ENCODE measurements at places on chromosomes 1 and 21.
A peak's percentile ranks its signal among the peaks of the same experiment; 100 is the strongest.

DNA sequence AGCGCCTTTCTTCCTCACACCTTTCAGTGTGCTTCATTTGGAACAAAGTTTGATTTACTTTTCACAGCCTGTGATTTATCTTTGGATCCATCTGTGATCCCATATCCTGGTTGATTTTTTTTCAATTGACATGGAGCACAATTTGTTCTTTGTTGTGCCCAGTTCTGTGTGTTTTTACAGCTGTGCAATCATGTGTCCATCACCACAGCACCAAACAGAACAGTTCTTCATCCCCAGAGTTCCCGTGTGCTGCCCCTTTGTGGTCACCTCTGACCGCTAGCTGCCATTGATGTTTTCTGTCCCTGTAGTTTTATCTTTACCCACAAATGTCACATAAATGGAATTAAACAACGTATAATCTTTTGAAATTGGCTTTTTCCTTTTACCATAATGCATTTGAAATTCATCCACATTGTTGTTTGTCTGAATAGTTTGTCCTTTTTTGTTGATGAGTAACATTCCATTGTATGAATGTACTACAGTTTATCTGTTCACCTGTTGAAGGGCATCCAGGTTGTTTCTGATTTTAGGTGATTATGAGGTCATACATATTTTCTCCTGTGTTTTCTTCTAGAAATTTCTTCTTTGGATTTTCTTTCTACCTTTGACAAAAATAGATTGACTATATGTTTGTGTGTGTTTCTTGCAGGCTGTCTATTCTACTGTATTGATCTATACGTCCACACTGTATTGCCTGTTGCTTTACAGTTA lies 17.4 kb downstream of the MIGA1 start:
- no peak for DNase-seq

DNA sequence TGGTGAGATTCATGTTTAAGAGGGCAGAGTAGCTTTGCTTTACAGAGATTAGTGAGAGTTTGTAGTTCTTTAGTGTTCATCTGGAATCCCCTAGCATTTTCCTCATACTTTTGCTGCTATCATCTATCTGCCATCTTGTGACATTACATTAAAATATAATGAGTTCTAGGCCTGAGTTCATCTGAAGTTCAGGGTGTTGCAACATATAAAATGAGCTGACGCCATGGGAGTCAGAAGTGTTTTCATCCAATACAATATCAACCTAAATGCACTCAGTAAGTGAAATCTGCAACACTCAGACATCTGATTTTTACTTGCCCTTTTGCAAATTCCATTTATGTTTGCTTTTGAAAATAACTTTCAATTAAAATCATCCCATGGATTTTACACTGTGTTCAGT lies 153.8 kb downstream of the NTNG1 start:
- no peak for DNase-seq

DNA sequence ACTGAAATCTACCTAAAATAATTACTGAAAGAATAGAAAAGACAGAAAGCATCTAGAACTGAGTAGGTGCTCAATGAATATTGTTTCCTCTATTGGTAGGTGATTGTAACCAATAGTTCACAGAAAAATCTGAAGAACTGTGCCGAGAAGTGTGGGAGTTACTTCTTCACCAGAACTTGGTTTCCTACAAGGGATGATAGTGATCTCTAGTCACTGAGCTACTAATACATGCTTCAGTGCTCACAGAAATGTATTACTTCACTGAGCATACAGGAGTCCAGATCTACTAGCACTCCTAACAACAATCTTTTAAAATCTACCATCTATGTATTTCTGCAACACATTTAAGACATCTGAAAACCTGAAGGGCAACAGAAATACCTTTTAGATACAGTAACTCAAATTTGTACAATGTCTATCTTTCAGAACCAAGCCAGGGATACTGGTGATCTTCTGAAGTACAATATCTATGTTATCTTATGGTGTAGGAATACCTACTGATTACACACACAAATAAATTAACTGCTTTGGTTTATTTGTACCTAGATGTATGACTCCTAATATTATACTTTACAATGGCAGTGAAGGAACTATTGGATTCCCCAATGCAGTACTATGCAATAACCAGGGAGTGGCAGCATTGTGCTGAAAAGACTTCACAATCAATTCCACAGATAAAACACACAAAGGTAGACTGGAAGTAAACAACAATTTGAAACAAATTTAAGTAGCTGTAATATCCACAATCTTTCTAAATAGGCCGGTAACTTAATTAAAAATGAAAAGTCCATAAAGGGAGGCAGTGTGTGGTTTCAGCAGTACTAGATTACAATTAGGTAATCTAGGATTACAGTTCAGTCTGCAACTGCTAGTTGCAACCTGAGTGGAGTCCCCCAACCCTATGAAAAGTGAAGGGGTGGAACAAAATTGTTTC lies 243.0 kb downstream of the SLC45A1 start:
- peak; percentile 22 for DNase-seq

DNA sequence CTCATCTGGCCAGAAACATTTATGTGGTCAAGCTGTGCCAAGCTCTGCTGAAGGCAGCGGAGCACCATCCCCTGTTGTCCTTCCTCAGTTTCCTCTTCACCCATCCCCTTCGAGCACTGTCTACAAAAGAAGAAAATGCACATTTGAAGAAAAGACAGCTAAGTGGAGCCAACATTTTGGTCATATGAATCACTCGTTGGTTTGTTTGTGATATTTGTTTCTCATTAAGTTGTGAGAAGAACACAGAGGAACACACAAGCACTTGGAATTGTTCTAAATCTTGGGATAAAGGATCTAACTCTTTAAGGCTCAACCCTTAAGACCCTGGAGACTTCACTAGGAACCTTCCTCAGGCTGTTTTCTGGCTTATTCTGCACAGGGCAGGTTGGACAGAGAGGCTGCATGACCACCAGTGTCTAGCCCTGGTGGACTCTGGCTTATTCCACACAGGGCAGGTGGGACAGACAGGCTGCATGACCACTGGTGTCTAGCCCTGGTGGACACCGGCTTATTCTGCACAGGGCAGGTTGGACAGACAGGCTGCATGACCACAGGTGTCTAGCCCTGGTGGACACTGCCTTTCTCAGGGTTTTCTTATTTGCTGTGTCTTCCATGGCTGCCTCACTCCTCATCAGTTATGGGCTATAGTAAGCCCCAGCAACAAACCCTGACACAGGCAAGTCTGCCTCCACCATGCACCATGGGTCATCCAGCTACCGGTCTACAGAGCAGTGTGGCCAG lies 35.3 kb upstream of the COL6A2 start:
- no peak for DNase-seq

DNA sequence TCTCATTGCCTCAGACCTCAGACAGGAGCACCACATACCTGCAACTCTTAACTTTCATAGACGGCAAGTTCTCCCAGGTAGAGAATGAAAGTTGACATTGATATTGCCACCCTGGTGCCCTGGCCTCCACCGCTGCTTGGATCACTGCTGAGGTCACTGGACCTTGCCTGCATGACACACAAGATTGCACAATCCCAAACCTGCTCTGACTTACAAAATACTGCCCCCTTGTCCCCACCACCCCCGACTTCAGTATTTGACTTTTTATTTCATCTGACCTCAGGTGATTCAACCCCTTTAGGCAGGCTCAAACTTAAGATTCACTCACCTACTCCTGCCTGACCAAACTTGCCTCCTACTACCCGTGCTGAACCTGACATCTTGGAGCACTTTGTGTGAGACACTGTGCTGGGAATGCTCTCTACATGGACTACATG lies 43.1 kb upstream of the S1PR1 start:
- DNase-seq = no peak

DNA sequence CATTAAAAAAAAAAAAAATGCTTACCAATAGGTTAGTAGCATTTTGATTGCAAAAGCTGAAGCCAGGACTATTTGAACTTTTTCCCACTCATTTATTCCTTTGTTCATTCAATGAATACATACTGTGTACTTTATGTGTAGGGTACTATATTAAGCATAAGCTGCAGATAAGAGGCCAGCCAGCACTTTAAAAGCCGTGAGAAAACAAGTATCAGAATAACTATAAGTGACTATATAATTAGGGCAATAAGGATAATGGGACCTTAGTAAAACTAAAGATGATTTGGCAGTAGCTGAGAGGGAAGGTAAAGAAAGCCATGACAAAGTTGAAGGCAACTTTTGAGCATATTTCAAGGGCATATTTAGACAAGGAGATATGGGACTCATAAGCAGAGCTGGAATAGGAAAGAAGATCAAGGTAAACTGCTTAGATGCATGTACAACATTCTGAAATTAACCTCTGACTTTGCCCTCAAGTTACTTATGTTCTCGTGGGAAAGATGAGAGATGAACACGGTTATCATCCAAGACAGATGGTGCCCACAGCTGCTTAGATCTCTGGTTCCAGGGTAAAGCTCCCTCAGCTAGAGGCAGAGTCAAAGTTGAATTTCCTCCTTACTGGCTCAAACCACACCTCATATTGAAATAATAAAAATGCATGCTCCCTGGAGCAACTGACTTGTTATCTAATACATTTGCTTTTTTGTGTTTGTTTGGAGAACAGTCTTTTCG lies 44.0 kb upstream of the FMO2 start:
- DNase-seq = no peak

DNA sequence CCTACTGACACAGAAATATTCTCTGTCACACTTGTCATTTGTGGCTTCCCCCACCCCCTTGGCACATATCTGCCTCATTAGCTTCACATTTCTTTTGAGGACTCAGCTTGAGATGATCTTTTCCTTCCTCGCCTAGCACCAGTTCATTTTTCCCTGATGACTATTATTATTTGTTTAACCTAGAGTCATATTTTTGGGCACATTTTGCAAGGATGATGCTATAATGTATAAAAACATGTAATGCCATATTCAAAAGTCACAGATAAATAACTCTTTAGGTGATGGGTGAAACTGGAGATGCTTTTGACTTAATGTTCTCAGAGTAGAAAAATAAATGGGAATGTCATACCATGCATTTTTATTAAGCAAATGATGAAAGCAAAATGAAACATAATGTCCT lies 202.7 kb downstream of the BACH1 start:
- DNase-seq = peak; percentile 15

DNA sequence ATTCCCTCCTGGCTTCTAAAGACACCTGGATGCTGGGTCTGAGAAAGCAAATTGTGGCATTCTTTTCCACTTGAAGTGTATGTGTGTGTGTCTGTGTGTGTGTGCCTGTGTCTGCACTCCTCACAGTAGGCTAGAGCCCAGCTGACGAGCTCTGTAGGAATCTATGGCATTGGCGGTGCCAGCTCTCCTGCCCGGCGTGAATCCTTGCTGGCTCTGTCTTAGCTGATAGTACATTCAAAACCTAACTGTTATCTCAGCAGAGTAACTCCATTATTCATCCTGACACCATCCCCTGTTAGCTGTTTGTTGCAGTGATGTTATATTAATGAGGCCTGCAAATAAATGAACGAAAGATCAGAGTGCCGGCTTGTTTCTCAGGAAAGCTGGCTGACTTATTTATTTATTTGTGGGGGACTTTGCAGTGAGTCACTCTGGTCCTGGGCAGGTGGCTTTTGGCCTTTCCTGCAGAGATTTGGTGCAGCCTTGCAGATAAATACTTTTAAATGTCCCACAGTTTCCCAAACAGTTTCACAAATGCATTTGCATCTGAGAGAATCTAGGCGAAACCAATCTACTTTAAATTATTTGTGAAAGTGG lies 160.6 kb upstream of the CD34 start:
- no peak for DNase-seq

GRCh38 chr1:234840843-234841242 lies 230.9 kb upstream of the IRF2BP2 start:
- DNase-seq = no peak

DNA sequence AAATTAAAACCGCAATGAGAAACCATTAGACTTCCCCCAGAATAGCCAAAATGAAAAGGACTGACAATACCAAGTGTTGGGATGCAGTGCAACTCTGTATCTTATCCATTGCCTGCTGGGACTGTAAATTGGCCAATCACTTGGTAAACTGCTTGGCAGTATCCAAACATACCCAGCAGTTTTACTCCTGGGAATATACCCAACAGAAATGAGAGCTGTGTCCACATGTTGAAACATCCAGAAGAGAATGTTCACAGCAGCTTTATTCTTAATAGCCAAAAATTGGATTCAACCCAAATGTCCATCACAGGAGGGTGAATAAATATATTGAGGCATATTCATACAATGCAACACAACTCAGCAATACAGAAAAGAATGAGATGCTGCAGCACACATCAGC lies 13.7 kb upstream of the FAM20B start:
- DNase-seq = no peak

GRCh38 chr1:91751275-91751674 lies 134.7 kb downstream of the TGFBR3 start:
- DNase-seq = peak; percentile 46

DNA sequence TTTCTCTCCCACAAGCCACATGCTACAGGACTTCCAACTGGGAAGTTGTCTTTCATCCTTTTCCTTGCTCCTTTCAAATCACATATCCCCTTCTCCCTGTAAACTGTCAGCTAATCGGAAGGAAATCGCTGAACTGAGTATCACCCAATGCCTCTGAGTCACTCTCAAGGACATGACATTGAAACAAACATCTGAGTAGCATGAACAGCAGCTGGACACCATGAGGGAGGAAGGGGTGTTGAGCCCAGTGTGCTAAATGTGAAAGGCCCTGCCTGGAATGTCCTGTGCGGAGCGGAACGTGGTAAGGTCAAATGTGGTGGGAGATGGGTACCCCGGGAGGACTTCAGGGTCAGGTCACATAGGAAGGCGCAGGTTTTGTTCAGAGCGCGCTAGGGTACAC lies at the start of gene OR2AJ1:
TSS of gene OR2AJ1 (plus strand) at position 22 of the 400 bp plus-strand sequence. CDS start 8,880 bp downstream, outside the sequence.
- DNase-seq = no peak

- DNase-seq = no peak
Observed at GRCh38 chr1:165387505-165387904, 31.0 kb upstream of the LMX1A start.

DNA sequence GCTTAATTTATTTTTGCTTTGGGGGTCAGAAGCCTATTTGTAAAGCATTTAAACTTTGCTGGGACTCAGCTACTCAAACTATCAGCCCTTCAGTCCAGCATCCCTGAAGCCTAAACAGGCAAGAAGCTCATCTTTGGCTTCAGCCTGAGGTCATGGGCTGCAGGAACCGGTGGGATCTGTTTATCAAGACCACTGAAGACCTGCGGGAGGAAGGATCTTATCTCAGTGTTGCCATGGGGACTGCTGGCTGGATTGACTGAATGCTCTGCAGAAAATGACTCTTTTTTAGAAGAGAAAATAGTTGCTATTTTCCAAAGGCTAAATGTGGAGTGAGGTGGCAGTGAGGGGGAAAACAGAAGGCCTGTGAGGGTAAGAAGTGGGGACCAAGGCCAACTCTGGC lies 20.6 kb upstream of the ATP1B1 start:
- DNase-seq = no peak

DNA sequence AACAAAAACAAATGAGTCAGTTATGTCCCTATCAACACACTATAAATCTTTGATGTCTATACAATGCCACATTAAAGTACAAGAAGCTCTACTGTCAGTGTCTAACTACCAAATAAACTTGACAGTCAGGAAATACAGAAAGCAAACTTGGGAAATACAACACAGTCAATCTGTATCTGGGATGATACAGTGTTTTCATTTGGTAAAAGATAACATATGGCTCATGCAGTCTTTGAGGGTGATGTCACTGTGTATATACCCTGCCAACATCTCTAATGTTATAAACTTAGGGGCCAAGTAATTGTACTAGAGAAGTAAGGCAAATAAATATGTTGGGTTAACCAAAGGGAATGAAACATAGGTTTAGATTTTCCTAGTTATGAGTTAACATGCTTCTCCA lies 552.5 kb upstream of the ADAMTS5 start:
- peak; percentile 53 for DNase-seq

- no peak for DNase-seq
Observed at GRCh38 chr1:82013702-82014101, 213.0 kb downstream of the ADGRL2 start.

- DNase-seq = peak; percentile 67
Observed at GRCh38 chr21:34073749-34074282, 438 bp downstream of the MRPS6 start.
